ENCODE measurements at places on chromosomes 4 and X.

DNA sequence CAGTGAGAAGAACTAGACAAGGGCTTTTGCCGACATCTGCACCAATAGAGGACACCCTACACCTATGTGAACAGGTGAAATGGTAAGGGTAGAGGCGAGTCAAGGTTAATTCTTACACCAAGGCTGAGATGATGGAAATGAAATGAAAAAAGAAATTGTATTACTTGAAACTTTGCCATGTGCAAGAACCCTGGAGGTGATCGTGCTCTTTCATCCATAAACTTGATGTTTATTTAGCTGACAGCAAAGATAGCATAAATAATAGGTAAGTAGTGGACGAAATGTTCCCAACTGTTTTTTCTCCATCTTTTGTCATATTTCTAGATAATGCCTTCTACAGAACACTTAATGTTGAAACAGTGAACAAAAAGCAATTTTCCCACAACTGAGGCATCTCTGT, 162.5 kb downstream of the BANK1 start:
- DNase-seq: no peak

GRCh38 chr4:145860446-145860845, 78.2 kb downstream of the ZNF827 start:
- DNase-seq: no peak

- DNase-seq: no peak
These were observed 759 bp downstream of the ZC4H2 start for GRCh38 chrX:64975491-64975890.

GRCh38 chr4:68948044-68948743, 3.4 kb downstream of the UGT2A3 start:
- DNase-seq: no peak

GRCh38 chr4:108013327-108013726, 23.6 kb downstream of the HADH start:
- DNase-seq: no peak

GRCh38 chr4:176186067-176186466, 9.3 kb downstream of the SPATA4 start:
- no peak for DNase-seq

GRCh38 chrX:19332983-19333382, 10.7 kb upstream of the PDHA1 start:
- DNase-seq: no peak

DNA sequence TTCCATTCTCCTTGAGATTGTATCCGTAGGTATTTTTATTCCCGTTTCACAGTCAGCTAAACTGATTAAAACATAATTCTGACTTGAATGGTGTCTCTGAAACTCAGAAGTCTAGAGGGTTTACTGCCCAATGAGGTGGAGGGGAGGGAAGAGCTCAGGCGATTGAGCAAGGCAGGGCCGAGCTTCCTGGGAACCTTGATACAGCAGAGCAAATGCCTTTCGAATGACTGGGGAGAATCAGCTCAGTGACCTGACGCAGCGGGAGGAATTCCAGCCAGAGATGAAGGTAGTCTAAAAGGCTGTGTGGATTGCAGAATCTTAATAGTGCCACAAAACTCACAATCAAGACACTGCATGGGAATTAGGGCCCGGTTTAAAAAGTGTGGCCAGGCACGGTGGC, 233.6 kb downstream of the EVC2 start:
- DNase-seq: no peak

- DNase-seq: no peak
These were observed 262.6 kb downstream of the C4orf33 start for GRCh38 chr4:129358571-129358970.
